ENCODE measurements at places on chromosomes 11 and 22. TPM values are rescaled to one million over a fixed set of nuclear protein-coding genes. Genes with fewer than 3 reads are reported as not detected.

DNA sequence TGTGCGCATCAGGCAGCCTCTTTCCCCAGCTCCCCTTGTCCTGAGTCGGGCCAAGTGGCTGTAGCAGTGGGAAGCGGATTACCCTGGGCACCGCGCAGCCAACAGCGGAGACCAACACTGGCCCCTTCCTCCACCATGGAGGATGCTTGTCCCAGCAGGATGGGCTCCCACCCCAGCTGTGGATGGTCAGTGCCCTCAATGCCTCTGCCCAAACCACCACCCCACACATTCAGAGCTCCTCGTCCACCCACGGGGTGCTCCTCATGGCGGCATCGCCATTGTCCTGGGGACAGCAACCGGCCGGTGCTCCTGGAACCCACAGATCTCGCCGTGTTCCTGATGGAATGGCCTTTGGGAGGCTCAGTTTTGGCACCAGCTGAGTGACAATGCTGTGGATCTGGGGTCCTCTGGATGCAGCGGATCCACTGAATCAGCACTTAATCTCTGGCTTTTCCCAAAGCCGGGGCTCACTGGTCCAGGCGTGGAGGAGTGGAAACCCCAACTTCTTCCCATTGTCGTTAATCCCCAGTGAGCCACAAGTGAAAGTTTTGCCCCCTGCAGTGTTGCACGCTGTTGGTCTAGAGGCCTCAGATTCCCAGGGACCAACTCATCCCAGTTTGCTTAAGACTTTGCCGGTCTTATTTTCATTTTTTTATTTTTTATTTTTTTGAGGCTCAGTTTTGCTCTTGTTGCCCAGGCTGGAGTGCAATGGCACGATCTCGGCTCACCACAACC is 4.1 kb upstream of the B4GALNT4 start:
- no peak for DNase-seq

DNA sequence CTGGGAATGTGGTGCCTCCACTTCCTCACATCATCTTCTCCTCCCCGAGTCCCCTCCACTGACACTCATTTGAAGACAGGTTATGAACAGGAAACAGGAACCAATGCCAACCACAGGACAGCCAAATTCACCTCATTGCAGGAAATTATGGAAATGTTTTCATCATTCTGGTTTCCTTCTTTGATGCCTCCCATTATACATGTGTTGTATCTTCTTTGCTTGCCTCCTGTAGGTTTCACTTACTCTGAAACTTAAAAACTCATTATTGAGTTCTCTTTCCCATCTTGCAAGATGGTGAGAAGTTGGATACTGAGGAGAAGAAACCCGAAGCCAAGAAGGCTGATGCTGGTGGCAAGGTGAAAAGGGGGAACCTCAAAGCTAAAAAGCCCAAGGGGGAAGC is 108.5 kb downstream of the PHF21B start:
- DNase-seq, result no peak

DNA sequence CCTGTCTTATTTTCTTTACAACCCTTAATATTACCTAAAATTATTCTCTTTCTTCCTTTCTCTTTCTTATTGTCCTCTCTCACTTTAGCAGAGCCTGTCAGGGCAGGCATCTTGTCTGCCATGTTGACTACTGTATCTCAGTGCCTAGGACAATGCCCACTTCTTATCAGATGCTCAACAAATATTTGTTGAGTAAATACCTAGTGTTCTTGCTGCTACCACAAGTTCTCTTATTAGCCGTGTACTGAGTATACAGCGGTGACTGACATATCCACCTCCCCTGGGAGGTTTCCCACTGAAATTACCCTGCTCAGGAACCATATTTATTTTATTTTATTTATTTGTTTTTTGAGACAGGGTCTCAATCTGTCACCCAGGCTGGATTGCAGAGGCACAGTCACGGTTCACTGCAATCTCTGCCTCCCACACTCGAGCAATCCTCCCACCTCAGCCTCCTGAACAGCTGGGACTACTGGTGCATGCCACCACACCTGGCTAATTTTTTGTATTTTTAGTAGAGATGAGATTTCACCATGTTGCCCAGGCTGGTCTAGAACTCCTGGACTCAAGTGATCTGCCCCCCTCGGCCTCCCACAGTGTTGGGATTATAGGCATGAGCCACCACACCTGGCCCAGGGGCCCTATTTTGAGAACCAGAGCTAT is 6.7 kb downstream of the HPX start:
- DNase-seq, result no peak

DNA sequence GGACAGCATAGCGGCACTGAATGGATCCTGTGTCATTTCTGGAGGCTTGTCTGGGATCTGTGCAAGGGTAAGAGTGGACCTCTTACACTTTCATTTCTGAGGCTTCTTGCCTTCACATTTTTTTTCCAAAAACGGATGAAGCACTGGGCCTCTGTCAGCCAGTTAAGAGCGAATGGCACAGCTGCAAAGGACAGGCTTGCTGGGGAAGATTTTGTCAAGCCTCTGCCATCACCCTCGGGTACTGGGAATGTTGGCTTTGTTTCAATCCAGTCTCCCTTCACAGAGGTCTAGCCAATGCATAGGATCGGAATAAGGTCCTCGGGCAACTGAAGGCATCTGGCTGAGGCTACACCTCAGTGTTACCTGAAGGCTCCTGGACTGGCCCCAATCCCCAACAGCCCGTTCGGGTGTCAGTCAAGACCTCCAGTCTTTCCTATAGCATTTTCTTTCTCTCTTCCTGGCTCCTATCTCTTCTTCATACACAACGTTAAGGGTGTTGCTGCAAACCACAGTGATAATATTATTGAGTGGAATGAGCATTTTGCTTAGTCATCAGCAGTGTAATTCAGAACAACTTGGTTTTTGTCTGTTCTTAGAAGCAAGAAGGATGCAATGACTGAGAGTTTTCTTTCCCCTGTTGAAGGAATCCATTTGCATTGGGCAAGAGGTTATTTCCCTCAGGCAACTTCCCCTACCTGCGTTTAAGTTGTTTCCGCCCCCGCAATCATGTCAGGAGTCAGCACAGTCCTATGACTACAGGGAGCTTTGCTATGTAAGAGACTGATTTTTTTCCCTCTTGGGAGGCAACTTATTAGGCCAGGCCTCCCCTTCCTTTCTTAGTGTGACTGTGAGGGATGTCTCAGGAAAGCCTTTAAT is 22.8 kb downstream of the NPAT start:
- DNase-seq, result no peak

GRCh38 chr22:37747715-37748100 is 50.9 kb downstream of the TRIOBP start:
- DNase-seq, result no peak

- no peak for DNase-seq
Measured at GRCh38 chr22:38196791-38197419, 4.9 kb upstream of the MAFF start.

- DNase-seq, result no peak
Measured at GRCh38 chr11:17864478-17864941, 129.9 kb downstream of the KCNC1 start.

DNA sequence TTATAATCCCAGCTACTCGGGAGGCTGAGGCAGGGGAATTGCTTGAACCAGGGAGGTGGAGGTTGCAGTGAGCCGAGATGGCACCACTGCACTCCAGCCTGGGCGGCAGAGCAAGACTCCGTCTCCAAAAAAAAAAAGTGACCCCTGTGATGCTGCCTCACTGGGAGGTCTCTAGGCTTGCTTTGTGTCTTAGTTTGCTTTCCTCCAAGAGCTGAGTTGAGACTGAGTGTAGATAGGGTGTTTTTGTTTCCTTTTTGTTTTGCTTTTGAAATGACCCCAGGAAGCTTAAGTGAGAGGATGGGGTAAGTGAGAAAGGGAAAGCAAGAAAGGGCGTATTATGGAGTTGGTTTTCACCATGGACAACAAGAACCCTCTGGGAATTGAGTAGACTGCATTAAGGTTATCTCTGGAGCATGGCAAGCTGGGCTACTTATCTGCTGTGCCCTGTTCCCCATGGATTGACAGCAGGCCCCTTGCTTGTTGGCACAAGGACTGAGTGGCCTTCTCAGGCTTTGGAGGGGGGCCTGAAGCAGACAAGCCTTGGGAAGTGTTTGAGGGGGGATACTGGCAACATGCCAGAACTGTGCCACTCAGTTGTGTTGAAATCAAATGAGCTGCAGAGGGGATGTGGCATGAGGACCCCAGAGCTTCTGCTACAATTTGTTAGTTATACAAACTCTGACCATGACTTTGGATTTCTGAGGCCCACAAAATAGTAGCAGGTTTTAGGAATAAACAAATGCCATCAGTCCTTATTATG is 300.6 kb upstream of the C11orf87 start:
- no peak for DNase-seq

DNA sequence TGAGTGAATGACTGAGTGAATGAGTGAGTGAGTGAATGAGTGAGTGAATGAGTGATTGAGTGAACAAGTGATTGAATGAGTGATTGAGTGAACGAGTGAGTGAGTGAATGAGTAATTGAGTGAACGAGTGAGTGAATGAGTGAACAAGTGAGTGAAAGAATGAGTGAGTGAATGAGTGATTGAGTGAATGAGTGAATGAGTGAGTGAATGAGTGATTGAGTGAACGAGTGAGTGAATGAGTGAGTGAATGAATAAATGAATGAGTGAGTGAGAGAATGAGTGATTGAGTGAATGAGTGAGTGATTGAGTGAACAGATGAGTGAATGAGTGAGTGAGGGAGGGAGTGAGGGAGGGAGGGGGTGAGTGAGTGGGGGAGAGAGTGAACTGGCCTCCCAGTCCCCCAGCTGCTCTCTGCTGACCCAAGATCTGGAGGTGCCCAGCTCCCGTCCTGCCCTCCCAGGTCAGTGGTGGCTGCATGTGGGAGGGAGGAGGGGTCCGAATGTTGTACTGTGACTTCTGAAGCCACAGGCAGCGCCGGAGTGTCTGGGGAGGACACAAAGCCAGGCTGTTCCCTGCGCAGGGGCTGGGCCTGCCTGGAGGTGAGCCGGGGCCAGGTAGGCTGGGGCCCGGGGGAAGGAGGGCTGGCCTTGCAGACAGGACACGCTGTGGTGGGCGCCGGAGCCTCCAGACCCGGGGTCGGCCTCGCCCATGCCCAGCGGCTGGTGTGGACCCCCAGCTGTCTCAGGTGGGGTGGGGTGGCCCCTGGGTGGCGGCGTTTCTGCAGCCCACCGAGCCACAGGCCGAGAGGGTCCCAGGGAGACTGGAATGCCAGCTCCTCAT is 17.8 kb upstream of the PIM3 start:
- DNase-seq, result no peak

GRCh38 chr22:26429458-26430286 is 612 bp downstream of the ASPHD2 start:
- no peak for DNase-seq

DNA sequence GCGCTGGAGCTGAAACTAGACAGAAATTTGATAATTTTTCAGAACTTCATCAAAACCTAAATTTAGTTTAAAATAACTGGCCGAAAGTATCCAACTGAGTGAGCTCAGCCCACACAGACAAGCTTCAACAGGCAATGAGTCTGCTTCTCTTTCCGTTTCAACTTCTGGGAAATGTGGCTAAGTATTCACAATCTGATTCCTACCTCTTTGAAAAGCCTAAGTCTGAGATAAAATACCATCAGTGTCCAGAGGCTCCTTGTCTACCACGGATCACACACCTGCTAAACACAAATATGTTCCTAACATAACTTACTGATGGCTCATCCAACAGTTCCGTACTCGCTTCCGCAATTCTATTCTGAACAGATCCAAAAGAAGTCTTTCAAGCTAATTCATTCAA is 8.5 kb downstream of the SIK3 start:
- no peak for DNase-seq

GRCh38 chr22:47601666-47602065 is 839.2 kb downstream of the TBC1D22A start:
- DNase-seq, result peak; percentile 9

- DNase-seq, result no peak
Measured at GRCh38 chr11:1354125-1354938, 35.4 kb upstream of the BRSK2 start.

- DNase-seq, result no peak
Measured at GRCh38 chr11:68215087-68215445, 2.0 kb upstream of the KMT5B start.

DNA sequence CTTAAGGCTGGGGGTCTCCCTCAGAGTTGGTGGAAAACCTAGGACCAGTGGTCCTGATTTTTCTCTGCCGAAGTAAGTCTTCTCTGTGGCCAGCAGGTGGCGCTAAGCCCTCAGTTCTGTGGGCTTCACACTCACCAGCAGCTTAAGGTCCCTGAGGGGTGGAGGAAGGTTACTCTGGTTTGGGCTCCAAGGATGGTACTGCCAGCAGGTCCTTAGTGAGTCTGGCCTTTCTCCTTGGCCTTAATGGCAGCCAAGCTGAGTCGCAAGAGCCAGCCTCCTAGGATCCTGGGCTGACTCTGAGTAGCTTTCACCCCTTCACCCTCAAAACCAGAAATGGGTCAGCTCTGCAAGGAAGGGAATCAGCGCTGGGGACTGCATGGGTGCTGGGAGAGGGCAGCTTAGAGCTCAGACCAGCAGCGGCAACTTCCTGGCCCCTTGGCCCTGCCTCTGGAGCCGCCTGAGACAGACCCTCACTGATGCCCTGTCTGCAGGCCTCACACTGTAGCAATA is 4.4 kb downstream of the KCNJ11 start:
- peak; percentile 79 for DNase-seq

DNA sequence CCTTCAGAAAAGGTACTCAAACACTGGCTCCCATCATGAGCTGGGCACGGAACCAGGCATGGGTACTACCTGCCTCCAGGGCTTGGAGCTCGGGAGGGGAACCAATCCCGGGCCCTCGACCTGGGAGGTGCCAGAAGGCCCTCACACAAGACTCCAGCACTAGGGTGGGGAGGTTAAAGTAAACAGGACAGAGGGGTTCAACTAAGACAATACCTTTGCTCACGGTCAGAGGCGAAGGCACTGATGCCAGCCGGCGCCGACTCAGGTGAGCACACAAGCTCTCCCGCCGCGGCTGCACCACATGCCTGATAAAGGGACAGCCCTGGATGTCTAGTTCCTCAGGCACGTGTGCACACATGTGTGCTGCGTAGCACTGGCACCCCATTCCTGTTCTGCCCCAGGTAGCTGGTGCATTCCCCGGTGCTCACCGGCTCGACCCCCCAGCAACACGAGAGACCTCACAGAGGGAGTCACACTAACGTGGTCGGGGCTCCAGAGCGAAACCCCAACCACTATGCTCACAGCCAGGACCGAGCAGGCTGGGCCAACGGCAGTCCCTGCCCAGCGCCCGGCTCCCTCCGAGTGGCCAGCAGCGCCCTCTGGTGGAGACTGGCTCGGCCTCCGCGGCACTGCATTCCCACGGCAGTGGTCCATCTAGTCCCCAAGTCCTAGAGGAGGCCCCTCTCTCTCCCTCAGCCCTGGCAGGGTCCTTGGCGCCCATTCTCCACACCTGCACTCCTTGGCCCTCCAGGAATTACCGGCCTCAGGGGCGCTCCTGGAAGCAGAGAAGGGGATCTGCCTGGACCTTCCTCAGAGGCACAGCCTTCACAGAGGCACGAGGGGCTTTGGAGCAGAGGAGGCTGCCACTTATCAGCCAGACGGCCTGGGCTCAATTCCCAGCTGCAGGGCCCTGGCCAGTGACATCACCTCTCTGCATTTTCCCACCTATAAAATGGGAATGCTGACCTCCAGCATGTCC is 28.8 kb upstream of the MOB2 start:
- peak; percentile 86 for DNase-seq

GRCh38 chr11:19714022-19714386 is 1.4 kb downstream of the NAV2 start:
- no peak for DNase-seq

The SYNGR1 gene
- total RNA-seq, result 32.6 TPM

The BTBD18 gene
- total RNA-seq, result not detected

The DLG2 gene
- total RNA-seq, result 19.5 TPM

The KDM4E gene
- total RNA-seq, result not detected

The MMP1 gene
- total RNA-seq, result 0.57 TPM

The C1QTNF4 gene
- total RNA-seq, result 1.4 TPM

The TRPM5 gene
- total RNA-seq, result 0.60 TPM

The PGM2L1 gene
- 6.4 TPM for total RNA-seq

The EMID1 gene
- total RNA-seq, result 2.4 TPM
